ENCODE measurements at places on chromosomes 1 and 21.

DNA sequence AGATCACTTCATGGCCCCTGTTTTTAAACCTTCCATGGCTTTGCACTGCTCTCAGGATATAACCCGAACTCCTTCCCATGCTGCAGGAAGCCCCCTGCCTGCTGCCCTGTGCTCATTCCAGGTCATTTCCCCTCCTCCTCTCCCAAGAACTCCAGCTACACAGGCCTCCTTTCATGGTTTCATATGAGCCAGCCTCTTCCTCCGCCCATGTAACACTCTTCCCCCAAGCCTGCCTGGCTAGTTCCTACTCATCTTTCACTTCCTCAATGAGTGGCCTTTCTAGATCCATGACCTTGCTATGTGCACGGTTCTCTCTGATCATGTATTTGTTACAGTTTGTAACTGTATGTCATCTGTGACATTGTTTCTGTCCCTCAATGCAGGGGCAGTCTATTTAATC lies 3.1 kb upstream of the NCF2 start:
- no peak for DNase-seq

- no peak for DNase-seq
Observed at GRCh38 chr1:26168410-26169197, at the start of gene C1orf232. Gene C1orf232 (minus strand): TSS chr1:26168963. CDS start chr1:26168499, 464 bp downstream.

GRCh38 chr1:153697191-153698019 lies 18.9 kb downstream of the NPR1 start:
- no peak for DNase-seq

DNA sequence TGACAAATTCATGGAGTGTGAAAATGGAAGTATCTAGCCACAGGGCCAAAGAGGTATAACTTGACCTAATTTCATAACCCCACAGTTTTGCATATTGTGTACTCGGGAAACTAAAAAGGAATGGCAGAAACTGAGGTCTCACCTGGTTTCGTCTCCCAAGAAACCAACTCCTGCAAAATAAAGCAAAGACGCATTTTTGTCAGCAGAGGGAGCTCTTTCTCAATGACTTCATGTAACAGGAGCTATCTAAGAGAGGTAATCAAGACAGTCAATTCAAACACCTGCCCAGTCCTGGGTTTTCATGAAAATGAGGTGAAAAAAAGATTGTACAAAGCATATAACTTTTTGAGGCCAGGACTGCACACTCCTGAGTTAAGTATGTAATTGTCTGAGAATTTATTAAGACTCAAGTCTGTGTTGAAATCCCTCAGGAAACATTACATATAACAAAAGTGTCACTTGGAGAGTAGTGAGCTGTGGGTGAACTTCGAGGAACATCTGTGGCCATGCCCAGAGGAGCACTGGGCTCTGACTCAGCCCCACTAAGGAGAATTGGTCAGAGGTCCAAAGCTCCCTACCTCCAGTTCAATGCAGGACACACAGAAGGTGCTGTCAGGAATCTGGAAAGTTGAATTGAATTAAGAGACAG lies 17.6 kb downstream of the FCRL4 start:
- DNase-seq = no peak

GRCh38 chr1:22133931-22134324 lies 9.0 kb downstream of the WNT4 start:
- DNase-seq = no peak

DNA sequence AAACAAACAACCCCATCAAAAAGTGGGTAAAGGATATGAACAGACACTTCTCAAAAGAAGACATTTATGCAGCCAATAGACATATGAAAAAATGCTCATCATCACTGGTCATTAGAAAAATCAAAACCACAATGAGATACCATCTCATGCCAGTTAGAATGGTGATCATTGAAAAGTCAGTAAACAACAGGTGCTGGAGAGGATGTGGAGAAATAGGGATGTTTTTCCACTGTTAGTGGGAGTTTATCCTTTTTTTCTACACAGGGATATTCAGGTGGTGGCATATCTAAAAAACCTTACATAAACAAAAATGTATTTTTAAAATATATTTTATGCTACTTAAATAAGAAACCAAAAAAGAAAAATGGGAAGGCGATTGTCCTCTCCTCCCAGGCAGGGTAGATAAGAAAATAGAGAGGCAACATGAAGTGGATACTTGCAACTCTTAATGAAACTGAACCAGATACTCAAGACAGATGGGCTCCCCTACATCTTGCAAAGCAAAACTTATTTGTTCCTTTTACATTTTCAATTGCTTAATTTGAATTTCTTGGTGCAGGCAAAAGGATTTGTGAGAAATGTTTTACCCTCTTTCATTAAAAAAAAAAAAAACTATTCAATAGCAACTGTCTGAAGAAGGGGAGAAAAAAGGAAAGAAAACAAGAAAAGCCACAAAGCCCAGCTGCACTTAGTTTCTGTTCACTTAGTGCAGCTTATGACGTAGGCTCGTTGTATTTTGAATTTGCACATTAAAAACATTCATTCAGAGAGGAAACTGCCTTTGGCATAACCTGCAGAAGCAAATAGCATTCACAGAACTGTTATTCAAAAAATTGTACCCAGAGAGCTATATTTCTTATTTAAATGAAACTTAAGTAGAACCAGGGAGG lies 36.9 kb upstream of the RGS1 start:
- no peak for DNase-seq

DNA sequence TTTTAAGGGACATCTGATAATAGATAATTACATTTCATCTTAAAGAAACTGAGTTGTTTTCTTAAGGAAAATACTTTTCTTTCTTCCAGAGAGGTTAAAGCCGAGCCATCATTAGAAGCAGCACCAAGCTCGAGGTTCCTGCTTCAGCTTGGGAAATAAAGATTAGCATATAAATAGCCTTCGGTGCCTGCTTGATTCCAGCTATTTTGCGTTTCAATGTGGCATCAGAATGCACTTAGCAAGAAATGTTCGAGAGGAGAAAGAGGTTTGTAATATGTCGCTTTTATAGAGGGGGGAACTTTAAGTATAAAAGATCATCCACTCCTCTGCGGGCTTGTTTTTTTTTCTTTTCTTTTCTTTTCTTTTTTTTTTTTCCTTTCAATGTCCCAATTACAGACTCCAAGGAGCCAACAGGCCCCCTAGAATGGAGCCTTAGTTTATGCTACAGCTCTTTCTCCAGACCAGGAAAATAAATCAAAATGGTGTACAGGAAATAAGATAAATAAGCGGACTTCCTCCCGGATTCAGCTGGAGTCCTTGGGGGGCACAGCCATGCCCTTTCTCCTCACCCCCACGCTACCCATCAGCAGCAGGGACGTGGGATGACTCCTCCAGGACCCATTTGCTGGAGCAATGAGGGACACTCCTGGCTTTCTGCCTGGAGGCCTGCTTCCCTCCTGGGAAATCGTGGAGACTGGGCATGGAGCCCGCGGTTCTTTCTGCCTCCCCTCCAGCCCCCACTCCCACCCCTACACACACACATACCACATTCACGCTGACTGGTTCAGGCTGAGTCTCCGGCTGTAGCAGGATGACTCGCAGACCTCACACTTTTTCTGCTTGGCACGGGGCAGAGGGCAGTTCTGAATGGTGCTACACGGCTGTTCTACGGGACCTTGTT lies 131.6 kb downstream of the RRAGC start:
- no peak for DNase-seq

DNA sequence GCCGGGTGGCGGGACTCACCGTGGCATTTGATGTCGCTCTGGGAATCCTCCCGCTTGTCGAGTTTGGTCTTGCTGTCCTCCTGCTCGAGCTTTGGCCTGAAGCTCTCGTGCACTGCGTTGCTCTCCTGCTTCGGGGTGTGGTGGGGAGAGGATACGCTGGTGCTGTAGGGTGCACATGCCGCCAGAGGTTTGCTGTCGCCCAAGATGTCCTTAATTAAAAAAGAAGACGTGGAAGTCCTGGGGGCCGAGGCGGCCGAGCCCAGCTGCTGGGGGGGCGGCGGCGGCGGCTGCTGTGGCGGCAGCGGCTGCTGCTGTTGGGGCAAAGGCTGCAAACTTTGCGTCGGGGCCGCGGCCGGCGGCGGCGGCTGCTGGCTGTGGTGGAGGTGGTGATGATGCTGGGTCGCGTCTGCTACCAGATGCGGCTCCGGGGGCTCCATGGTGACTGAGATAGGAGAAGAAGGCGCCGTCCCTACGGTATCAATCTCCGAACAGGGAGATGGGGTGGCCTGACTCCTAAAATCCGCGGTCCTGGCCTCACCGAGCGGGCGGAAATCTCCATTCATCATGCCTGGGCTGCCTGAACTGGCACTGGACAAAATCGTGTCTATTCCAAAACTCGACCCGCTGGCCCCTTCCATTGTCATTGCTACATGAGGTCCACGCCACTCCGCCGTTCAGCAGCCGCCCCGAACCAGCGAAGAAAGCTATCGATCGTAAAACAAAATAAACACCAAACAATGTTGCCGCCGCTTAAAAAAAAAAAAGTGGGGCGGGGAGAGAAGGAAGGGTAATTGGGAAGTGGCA lies at the start of gene BARHL2:
TSS of gene BARHL2 (minus strand) at position 751 of the 804 bp plus-strand sequence. CDS start at position 644, 107 bp downstream.
- DNase-seq = no peak

DNA sequence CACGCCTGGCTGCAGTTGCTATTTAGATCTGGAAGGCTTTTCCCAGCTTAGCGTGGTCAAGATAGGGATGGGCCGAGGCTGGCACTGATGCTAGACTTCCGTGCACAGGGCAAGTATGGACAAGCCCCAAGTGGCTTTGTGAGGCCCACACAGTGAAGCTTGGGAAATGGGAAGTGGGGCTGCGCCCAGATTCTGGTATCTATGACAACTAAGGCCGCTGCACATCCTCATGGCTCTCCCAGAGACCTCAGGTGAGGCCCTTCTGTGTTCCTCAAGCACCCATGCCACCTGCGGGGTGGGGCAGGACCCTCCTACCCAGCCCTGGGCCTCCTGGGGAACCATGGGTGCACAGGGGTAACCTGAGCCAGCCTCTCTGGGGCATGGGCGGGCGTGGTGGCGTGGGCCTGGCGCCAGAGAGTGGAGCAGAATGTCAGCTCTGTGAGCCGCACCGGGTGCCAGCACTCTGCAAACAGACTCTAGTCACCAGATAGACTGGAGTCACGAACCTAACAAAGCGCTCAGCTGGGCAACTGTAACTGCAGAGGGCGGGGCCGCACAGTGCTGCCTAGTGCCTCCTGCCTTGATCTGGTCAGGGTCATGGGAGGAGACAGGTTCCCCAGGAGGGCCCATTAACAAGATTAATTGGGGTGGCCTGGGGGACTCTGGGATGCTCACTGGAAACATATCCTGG lies 46.4 kb downstream of the ELF3 start:
- no peak for DNase-seq

DNA sequence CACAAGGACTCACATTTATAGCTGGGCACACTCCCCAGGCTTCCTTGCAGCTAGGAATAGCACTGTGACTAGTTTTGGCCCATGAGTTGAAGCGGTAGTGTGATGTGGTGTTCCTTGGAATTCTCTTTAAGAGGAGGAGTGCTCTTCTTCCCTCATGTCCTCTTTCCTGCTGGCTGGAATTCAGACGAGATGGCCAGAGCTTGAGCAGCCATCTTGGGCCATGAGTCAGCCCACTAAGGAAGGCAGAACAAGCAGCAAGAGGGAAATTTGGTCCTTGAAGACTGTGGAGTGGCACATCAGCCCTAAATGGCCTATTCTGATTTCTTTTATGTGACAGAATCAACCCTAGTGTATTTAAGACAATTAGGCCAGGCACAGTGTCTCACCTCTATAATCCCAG lies 20.0 kb downstream of the HTR6 start:
- DNase-seq = no peak

- DNase-seq = peak; percentile 89
Observed at GRCh38 chr1:17494114-17494729, 45.3 kb upstream of the ARHGEF10L start.

GRCh38 chr1:184595596-184595995 lies 159.1 kb downstream of the EDEM3 start:
- DNase-seq = no peak

- no peak for DNase-seq
Observed at GRCh38 chr1:88650676-88651418, 33.2 kb upstream of the PKN2 start.

GRCh38 chr1:241396747-241397681 lies 40.0 kb upstream of the RGS7 start:
- DNase-seq = no peak

GRCh38 chr1:108033550-108033951 lies 68.6 kb upstream of the VAV3 start:
- no peak for DNase-seq

DNA sequence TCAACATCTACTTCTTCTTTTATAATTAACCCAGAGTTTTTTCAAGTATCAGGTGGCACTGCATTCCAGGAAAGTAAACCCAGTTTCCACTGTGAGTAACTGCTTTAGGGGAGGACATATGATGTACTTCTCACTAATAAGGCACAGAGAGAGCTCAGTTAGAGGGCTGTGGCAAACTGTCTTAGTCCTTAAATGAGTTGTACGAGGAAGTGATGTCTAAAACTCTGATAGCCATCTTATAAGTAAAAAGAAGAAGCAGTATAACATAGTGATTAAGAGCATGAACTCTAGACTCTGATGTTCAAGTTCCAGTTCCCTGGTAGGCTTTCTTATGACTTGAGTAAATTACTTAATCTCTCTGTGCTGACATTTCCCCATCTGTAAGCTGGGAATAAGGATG lies 58.7 kb upstream of the PTGS2 start:
- DNase-seq = no peak

- DNase-seq = no peak
Observed at GRCh38 chr1:4676253-4676652, 21.8 kb downstream of the AJAP1 start.

- no peak for DNase-seq
Observed at GRCh38 chr1:235820061-235820460, 46.6 kb downstream of the LYST start.

DNA sequence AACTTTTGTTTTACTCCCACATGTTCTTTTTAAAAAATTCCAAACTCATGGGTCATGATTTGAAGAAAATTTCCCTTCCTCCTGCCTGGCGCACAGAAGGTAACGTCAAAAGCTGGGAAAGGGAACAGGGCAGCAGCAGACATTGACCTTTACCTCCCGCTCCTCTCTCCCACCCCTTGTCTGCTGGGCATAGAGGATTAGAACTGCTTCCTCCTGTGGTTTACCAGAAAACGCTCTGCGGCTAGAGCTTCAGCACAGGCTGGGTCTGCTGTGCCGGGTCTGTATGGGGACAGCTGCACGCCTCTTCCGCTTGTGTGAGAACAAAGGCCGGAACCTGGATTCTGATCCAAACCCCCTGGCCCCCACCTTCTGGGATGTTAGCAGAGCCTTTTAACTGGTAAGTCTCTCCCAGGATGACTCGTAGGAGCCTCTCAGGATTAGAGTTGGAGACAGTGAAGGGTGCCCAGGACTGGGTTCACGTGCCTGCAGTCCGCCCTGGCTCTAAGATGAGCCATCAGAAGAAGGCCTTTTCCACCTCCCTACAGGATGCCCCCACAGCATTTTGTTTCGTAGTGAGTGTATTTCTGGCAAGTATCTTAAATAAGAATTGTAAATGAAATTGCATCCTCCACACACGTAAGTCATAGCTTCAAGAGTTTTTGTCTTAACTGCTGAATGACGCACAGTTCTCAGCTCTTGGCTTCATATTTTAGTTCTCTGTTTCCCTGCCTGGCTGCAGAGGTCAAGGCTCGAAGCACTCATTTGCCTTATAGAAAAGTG lies 5.2 kb downstream of the H6PD start:
- DNase-seq = peak; percentile 80

DNA sequence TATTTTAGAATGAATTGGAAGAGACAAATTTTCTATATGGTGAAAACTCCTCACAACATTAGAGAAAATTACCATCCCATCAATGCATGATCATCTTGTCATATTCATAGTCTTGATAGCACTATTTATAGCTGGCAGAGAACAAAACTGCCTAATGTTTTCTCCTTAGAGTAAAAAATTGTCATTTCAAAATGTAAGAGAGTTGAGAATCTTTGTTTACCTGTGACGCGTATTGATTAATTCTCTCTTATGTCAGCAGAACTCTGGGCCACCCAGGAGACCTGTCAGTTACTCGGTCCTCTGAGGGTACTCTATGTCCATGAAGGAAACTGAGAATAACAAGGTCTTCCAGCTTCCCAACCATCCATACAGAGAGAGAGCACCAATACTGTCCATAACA lies 381.4 kb upstream of the ZP4 start:
- no peak for DNase-seq

All from activated CD8-positive, alpha-beta memory T cell treated with anti-CD3 and anti-CD28 coated beads, Interleukin-2, amount 50 U/mL, for 48 hours (primary cell).